ENCODE measurements at places on chromosomes 1 and 21.
A peak's percentile ranks its signal among the peaks of the same experiment; 100 is the strongest.

DNA sequence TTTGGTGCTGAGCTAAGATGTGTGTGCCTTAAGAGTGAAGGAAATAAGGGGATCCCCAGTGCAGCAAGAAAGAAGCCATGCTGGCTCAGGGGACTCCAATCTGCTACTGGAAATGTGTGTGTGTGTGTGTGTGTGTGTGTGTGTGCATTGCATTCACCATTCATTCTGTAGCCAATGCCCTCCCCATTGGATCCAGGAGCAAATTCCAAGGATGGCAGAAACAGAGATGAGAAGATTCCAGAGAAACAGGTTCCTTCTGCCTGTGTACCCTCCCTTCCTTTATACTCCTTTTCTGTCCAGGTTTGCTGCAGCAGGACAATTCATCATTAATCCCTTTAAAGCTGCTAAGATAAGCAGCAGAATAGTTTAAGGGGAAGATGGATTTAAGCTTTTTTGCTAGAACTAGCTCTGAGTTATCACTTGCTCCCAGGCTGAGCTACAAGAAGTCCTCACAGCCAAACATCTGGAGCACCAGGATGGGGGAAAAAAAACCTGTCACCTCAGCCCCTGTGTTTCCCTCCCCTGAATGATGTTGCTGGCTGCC, 3.2 kb downstream of the SLC6A17 start:
- no peak for DNase-seq

GRCh38 chr21:46552274-46552673, 52.6 kb downstream of the S100B start:
- DNase-seq: no peak

DNA sequence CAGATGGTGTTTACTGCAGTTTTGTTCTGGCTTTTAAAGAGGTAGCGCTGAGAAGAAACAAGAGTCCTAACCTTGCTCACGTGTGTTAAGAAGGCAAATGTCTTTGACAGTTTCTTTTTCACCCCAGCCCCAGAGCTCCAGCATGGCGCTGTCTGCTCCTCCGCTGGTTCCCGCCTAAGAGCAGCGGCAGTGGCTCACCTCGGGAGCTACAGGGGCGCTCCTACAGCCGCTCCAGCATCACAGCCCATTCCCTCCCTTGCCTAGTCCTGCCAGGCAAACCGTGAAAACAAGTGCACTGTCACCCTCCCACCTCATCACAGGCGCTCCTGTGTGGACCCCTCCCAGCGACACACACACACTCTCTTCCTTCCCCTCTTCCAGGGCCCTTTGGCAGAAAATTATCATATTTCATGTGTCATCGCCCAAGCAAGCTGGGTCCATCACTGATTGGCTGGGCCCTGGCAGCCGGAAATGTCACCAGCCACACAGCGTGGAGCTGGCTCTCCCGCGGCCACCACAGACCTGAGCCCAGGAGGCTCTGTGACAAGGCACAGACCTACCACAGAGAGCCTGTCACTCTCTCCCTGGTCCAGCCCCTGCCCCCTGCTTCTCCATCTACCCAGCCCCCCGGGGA, 1.2 kb upstream of the HIVEP3 start:
- no peak for DNase-seq

DNA sequence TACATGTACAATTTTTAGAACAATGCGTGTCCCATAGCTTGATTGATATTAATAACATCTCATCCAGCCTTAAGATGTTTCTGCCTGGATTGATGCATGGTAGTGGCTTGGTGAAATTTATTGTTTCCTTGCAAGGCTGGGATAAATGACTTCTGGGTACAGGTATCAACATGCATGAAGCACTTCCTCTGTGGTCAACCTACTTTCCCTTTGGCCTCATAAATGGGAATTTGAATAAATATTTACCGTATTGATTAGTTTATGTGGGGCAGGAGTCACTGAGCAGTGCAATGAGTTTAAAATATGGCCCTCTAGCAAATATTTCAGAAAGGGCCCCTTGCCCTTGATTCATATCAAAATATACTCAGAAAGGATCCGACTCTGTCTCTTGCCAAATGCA, 83.9 kb upstream of the KCNE2 start:
- DNase-seq: no peak

- DNase-seq: no peak
These were observed 19.3 kb downstream of the FAM151A start for GRCh38 chr1:54604051-54604450.

DNA sequence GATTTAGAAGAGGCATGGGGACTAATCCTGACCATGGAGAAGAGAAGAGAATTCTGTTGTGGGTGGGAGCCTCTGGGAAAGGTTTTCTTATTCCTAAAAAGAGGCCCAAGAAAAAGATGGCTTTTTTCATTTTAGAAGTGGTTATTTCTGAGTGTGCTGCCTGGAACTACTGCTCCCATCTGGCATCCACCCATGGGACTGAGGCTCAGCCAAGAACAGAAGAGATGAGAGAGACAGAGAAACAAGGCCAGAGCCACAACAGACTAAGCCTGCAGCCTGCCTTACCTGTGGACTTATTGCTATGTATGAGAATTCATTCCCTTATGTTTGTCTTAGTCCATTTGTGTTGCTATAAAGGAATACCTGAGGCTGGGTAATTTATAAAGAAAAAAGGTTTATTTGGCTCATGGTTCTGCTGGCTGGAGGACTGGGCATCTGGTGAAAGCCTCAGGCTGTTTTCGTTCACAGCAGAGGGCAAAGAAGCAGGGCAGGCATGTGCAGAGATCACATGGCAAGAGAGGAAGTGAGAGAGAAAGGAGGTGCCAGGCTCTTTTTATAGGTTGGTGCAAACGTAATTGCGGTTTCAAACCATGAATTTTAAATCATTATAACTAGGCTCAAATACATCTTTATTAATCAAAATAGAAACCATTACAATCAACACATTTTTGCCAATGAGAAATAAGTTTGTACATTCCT, 57.5 kb upstream of the PRDM2 start:
- DNase-seq: no peak

- DNase-seq: no peak
These were observed 90.5 kb downstream of the LAMC2 start for GRCh38 chr1:183276386-183277080.

GRCh38 chr1:9382643-9383491, 90.2 kb downstream of the SPSB1 start:
- no peak for DNase-seq

DNA sequence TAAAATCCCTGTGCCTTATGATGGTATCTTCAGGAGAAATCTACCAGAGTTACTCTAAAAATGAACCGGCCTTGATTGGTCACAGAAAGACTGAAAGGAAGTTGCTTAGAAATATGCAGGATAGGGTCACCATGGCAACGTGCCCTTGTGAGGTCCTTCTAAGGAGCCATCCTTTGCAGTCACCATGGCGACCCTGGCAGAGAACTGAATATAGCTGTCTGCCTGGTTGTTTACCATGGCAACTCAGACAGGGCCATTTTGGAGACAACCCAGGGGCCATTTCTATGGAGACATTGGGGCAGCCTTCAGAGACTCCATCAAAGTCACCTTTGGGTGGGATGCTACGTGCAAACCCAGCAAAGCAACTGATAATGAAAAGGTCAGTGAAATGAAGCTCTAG, 43.0 kb downstream of the SNX7 start:
- no peak for DNase-seq

GRCh38 chr1:2107586-2108212, 57.5 kb downstream of the PRKCZ start:
- DNase-seq: no peak

- DNase-seq: no peak
These were observed 415.6 kb downstream of the SMYD3 start for GRCh38 chr1:246091477-246091876.

DNA sequence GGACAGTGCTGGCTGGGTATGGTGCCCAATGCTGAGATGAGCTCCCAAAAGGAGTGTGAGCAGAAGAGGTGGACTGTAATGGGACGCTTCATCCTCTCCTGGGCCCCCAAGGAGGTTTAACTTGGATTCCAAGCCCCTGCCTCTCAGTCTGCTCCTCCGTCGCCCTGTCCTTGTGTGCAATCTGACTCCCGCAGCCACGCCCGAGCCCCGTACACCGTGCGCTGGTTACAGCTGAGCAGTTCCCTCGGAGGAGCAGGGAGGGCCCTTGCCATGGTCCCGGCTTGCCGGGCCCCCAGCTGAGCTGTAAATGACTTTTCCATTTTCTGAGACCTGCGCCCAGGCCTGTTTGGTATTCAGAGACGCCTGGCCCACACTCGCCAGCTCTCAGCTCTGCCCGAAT, 53.7 kb downstream of the PAX7 start:
- DNase-seq: no peak

DNA sequence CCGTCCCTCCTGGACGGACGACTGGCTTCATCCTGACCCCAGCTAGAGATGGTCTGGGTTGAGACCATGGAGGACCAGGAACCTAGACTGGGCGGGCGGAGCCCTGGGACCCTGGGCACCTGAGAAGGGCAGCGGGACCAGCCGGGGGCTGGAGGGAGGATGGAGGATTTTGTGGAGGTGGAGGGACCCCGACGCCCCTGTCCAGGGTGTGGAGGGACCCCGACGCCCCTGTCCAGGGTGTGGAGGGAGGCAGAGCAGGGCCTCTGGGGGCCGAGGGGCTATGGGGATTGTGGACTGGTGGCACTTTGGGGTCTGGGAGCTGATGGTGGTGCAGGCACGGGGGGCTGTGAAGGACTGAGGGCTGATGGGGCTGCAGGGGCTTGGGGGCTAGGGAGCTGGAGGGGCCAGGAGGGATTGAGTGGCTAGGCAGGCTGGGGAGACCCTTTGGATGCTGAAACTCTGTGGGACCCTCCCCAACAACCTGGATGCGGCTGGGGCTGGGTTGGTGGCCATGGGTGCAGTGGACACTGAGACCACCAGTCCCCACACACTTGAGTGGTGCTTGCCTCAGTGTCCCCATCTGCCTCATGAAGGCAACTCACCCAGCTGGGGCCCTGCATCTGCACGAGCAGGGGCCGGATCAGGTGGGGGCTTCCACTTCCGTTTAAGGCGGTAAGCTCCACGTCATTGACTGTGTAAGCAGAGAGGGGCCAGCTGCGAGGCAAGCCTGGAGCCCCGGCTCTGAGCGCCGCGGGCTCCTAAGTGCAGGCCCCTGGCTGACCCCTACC, 7.4 kb downstream of the GJC2 start:
- no peak for DNase-seq

GRCh38 chr1:218565377-218565776, 220.2 kb downstream of the TGFB2 start:
- no peak for DNase-seq

DNA sequence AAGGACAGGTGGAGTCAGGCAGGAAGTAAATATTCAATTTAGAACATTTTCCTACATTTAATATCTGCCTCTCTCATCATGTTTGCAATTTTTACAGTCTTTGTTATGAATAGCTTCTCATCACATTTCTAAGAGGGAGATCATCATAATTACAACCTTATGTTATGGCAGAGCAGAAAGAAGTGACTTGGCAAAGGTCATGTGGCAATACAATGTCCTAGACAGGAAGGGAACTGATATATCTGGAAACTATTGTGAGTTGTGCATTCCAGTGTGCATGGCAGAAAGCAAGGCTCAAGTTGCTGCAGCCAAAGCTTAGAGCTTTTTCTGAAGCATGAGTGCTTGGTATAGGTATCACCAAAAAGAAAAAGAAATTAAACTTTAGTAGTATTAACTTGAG, 43.8 kb upstream of the PRRX1 start:
- DNase-seq: peak; percentile 10

- DNase-seq: no peak
These were observed 9.0 kb downstream of the CLIC4 start for GRCh38 chr1:24754229-24754628.

- no peak for DNase-seq
These were observed 28.1 kb upstream of the RGS18 start for GRCh38 chr1:192130175-192130574.

DNA sequence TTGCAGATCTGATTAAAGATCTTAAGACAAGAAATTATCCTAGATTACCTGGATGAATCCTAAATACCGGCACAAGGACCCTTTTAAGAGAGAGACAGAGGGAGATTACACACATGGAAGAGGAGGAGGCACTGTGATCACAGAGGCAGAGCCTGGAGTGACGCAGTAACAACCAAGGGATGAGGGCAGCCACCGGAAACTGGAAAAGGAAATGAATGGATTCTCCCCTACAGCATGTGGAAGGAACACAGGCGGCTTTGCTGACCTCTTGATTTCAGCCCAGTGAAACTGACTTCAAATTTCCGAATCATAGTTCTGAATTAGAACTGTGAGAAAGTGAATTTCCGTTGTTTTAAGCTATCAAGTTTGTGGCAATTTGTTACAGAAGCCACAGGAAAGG, 50.2 kb upstream of the IVNS1ABP start:
- peak; percentile 90 for DNase-seq

DNA sequence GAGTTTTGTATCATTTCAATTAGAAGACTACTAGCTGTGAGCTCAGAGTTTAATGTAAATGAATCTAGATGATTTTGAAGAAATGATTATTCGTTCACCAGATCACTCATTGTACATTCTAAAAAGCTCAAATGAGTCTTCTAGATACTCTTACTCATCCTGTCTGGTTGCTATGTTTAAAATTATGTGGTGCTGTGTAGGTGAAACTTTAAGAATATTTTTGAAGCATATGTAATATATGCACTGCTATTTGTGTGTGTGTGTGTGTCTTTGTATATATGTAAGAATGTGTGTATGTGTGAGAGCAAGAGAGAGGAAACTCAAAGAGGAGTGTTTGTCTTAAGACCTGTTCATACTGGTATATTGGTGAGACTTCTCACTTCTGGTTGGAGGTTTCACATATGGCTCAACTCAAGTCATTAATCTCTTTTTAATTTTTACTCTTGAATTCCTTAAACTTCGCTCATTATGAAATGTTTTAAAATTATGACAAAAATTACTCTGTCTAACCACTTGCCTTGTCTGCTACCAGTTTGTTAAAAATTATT, 8.6 kb upstream of the C1orf105 start:
- DNase-seq: no peak

All from dermis microvascular lymphatic vessel endothelial cell (primary cell).